ENCODE measurements at places on chromosomes 13 and 19.

DNA sequence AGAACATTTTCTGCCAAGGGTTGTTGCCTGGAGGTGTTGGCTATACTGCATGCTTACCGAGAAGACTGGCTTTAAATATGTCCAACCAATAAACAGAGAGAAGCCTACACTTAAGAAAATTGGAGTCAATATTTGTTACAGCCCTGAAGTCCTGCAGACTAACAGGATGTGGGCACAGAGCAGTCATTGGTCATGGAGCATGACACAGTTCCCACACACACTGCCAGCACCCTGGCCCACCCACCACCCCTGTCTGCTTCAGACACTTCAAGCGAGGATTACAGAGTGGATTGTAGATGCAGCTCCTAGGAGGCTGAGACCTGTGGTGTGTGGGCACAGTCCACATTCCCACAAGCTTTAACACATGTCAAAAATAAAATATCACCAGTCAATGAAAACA lies 21.0 kb upstream of the SERP2 start:
- no peak for DNase-seq

GRCh38 chr13:27379694-27380641 lies 44.5 kb upstream of the GTF3A start:
- DNase-seq = no peak

DNA sequence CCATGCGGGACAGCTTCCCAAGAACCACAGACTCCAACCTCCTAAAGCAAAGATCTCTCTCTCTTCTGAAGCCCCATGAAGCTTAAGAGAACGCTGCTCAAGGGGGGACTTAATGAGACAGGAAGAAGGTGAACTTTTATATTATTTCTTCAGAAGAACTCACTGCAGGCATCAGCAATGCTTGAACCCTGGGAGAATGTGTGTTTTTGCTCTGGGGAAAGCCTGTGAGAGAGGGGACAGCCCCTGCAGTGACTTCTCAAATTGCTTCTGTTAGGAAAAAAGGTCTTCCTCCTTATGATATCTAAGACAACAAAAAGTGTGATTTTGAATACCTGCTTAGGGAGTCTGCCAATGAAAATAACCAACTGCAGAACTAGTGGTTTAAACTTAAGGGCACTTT lies 23.0 kb downstream of the GJA3 start:
- DNase-seq = no peak

GRCh38 chr13:72864142-72865011 lies 82.4 kb downstream of the PIBF1 start:
- DNase-seq = no peak

- DNase-seq = no peak
These were observed 70.1 kb downstream of the CAB39L start for GRCh38 chr13:49373716-49374115.

DNA sequence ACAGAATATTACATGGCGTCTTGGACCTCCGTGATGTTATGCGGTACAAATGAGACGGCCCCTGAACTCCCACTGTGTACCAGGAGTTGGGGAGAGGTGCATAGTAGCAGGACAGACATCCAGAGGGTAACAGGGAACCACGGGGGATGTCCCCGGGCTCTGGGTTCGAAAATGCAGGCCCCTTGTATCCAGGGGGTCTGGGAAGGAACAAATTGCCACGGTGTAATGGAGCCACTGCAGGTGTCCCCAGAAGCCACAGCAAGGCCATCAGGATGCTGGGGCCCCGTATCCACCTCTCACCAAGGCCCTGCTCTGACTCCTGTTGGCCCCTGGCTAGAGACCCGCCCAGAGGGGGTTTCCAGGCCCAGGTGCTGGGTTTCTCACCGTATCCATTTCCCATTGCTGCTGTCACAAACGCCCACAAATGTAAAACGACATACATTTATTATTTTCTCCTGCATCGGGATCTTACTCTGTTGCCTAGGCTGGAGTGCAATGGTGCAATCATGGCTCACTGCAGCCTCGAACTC lies 77.8 kb downstream of the INSR start:
- DNase-seq = no peak
